ENCODE measurements at places on chromosomes 2 and 18. TPM values are rescaled to one million over a fixed set of nuclear protein-coding genes. Genes with fewer than 3 reads are reported as not detected.

DNA sequence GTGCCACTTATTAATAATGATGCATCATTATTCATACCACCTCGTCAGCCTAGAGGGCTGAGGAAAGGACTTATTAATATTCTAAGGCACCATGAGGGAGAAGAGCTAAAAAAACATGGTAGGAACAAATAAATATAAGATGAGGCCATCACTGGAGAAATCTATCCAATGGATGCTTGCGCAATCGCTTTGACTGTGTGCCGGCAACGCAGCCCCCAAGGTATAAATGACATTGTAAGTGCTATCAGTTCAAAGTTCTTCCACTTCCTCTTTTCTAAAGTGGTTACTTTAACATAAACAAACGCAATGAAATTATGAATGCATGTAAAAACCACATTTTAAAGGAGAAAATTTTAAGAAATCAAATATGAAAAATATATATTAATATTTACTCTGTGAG, 164.6 kb downstream of the EIPR1 start:
- ATAC-seq = no peak

- ATAC-seq = no peak
Measured at GRCh38 chr18:2709316-2709715, 53.8 kb downstream of the SMCHD1 start.

DNA sequence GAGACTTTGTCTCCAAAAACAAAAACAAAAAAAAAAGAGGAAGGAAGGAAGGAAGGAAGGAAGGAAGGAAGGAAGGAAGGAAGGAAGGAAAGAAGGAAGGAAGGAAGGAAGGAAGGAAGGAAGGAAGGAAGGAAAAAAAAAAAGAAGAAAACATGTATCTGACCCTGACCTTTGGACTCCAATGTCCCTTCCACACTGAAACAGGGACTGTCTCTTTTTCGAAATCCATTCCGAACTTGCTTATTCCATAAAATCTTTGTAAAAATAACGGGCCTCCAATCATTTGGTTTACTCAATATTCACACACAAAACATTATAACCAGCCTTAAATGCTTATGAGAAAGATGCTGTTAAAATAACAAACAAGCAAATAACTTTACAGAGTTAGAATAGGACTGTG, 225.7 kb downstream of the TCF4 start:
- ATAC-seq = no peak

GRCh38 chr2:45275242-45275805, 266.1 kb upstream of the SIX2 start:
- ATAC-seq = no peak

- no peak for ATAC-seq
Measured at GRCh38 chr2:178008636-178009289, 63.8 kb downstream of the PDE11A start.

DNA sequence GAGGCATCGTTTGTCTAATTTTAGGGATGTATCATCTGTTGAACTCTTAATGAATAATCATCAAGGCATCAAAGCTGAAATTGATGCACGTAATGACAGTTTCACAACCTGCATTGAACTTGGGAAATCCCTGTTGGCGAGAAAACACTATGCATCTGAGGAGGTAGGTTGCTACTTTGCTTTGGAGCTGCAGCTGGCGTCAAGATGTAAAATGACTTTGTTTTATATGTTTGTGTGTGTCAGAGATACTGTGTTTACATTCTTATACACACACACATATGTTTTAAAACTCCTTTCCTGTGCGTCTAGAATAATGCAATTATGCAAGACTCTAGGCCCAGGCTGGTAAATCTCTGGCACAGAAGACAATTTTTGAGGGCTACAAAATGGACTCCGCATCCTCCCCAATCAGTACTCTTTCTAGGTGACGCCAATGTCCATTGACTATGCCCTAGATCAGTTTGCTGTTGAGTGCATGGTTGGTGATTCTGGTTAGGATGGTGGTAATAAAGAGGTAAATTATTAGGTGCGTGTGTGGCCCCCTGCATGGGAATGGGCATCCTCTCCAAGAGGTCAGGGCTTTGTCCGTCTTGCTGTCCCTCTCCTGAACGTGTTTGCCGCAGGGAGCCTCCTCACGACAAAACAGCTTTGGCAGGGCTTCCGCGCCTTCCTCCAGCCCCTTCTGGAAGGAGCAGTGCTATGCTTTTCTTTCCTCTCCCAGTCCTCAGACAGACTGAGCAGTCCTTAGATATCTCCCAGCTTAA, 68.2 kb upstream of the EML6 start:
- ATAC-seq = no peak

- peak; percentile 68 for ATAC-seq
Measured at GRCh38 chr18:51537487-51537886, 340.0 kb upstream of the MEX3C start.

DNA sequence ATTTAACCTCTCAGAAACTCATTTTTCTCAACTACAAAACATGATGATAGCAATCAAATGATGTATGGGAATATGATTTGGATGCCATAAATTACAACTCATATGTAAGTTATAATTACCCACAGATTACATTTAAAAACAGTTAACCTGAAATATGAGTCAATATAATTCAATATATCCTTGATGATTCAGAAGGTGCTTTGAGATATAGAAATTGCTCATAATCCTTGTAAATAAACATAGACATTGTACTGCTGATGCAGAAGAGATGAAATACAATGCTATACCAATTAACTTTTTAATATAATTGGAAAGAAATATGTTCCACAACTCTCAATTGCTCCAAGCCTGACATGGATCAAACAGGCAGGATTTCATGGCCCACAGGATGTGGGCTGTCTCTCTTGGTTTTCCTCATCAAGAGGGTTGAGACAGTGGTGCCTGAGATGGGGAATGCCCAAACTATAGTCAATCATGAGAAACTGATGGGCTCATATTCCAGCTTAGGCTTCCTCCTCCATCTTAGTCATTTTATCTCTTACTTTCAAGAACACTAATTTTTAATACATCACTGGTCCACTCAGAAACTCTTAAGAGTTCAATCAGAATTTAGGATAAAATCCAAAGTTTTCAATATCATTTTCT, 49.4 kb downstream of the NCKAP5 start:
- no peak for ATAC-seq

DNA sequence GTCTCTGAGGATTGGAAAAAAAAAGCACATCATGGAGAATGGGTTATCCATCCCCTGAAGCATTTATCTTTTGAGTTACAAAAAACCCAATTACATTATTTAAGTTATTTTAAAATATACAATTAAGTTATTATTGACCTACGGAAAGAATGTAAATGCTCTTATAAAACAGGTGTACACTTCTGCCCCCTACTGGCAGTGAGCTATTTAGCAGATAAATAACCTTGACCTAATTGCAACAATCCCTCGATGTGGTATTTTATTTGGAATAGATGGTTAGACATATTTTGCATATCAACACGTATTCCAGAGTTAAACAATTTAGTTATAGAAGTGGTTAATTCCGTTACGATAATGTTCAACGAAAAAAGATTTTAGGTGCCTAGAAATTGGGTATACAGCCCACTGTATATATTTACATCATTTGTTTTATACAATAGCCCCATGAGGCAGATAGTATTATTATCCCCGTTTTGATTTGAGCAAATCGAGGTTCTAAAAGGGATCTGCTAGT, 9.1 kb upstream of the DAW1 start:
- ATAC-seq = no peak

GRCh38 chr18:62524440-62525200, 1.8 kb downstream of the ZCCHC2 start:
- ATAC-seq = peak; percentile 36

- ATAC-seq = peak; percentile 75
Measured at GRCh38 chr2:176535467-176536113, 266.3 kb downstream of the MTX2 start.

- ATAC-seq = no peak
Measured at GRCh38 chr18:77234504-77235365, 14.9 kb upstream of the GALR1 start.

DNA sequence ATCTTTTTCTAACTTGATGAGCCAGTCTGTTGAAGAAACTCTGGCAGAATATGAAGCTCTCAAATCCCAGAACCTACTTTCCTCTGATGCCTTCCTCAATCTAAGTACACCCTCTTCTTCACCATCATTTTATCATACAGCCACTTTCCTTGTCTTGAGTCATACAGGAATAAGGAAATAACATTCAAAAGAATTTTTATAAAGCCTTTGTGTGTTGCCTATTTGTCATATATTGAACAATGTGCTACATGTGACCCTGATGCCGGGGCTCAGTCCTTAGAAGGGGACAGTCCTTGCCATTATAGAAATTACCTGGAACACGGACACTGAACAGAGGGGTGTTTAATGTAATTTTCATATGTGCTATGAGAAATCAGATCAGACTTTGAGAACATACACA, 27.4 kb downstream of the RAPGEF4 start:
- peak; percentile 60 for ATAC-seq

- ATAC-seq = no peak
Measured at GRCh38 chr2:238085899-238086298, 14.2 kb upstream of the ESPNL start.

DNA sequence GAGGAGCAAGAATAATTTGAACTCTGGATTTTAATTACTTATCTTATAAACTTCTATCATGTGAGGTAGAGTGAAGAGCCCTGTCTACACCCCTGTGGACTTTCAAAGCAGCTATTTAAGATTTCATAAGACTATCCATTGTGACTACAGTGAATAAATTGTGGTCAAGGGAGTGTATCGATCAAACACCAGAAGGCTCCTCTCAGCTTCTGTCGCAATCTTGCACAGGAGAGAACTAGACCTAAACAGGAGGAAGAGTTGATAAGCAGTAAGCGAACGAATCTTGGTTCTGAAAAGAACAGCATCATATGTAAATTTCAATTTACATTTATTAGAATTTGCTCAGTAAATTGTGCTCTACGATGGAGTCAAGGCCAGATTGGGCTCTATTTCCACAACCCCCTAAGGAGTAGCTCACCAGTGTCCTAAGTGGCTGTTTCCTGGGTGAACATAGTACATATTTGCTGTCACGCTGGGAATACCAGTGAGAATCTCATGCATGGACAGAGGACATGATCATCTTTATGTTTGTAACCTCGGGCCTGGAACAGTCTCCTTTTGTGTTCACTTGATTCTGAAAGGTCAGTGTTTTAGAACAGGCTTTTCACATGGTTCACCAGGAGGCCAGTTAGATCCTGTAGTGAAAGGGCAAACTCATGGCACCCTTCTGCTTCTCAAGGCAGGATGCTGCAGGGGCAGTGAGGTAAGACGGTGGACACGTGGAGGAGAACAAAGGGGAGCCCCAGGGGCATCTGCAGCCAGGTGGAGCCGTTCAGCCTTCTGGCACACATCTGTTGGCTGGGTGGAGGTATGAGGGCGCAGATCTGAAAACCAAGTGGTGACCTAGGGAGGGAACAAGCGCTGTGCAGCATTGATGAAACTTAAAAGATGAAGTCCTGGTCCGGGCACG, 33.3 kb downstream of the NPAS2 start:
- ATAC-seq = no peak

- ATAC-seq = no peak
Measured at GRCh38 chr2:69211048-69211447, 176.0 kb downstream of the GFPT1 start.

DNA sequence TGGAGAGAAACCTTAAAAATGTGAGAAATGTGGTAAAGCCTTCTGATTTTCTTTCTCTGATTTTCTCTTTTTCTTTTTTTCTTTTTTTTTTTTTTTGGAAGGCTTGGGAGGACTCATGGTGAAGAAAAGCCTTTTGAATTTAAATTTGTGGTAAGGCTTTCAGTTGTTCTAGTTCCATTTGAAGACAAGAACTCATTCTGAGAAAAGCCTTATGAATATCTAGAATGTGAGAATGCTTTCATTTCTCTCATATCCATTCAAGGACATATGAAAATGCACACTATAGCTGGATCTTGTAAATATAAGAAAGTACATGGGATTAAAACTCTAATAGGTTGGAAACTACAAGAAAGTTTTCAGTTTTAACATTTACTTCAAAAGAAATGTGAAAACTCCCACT, 1045.2 kb upstream of the NRXN1 start:
- no peak for ATAC-seq

- no peak for ATAC-seq
Measured at GRCh38 chr18:13376841-13377351, 158.3 kb downstream of the LDLRAD4 start.

DNA sequence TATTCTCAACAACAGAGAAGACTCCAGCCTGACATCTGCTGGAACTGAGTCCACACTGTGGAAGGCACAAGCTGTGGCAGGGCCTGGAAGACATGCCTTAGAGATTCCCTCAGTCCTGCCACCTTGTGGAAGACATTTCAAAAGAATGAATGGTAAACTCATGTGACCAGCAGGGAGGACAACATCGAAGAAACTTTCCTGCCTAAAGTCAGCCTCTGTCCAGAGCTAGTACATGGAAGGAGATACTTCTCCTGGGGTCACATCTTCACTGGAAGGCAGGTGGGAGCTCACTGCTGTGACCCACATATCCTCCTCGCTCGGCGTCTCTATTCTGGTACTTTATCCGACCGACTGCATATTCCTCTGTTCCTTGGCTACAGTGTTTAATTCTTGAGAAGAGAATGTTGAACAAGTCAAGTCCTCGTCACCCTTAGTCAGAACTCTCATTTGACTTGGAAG, 59.5 kb downstream of the PUM2 start:
- ATAC-seq = peak; percentile 93

GRCh38 chr2:221392228-221392881, 179.7 kb downstream of the EPHA4 start:
- ATAC-seq = no peak

DNA sequence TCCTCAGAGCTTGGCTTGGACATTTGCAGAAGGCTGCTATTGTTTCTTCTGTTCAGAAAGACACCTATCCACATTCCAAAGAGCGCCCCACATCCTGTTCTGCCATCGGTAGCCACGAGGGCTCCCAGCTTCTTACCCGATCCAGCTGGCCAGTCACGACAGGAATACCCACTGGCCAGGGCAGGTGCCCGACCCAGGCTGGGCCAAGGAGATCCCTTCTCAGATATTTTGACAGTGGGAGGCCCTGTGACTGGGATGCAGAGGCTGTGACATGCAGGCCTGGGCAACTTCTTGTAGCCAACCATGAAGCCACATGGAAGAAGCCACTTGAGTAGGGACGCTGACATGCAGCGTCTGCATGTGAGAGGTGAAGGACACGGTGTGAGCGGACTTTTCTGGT, 34.5 kb downstream of the KCNIP3 start:
- no peak for ATAC-seq

Gene FEV
- total RNA-seq = not detected

Gene PLCL1
- 0.20 TPM for total RNA-seq

Gene TMEM200C
- total RNA-seq = 0.12 TPM

Gene CCDC148
- 0.32 TPM for total RNA-seq

Gene CPLX4
- total RNA-seq = not detected

Gene AGXT
- total RNA-seq = not detected

Gene SPP2
- total RNA-seq = not detected

Gene LRATD1
- total RNA-seq = 74.7 TPM

Gene CYS1
- 0.52 TPM for total RNA-seq

Gene CD207
- total RNA-seq = not detected

Gene FSHR
- not detected for total RNA-seq
